ENCODE measurements at places on chromosomes 3 and 15. TPM values are rescaled to one million over a fixed set of nuclear protein-coding genes. Genes with fewer than 3 reads are reported as not detected.

- H3K27ac ChIP-seq, result no peak overlapping the region
- no peaks in the 10 kb centered on the region for H3K27me3 ChIP-seq
- no peak overlapping the region for H3K4me3 ChIP-seq
- no peaks in the 10 kb centered on the region for H3K36me3 ChIP-seq
These were observed 47.8 kb upstream of the NDN start for GRCh38 chr15:23734862-23735261.

GRCh38 chr3:38949994-38950393, 101.8 kb downstream of the SCN11A start:
- peaks cover 5% of the 10 kb centered on the region for H3K27me3 ChIP-seq
- DNase-seq, result no peak
- no peaks in the 10 kb centered on the region for H3K36me3 ChIP-seq
- H3K27ac ChIP-seq, result no peak overlapping the region
- no peak overlapping the region for H3K4me3 ChIP-seq

DNA sequence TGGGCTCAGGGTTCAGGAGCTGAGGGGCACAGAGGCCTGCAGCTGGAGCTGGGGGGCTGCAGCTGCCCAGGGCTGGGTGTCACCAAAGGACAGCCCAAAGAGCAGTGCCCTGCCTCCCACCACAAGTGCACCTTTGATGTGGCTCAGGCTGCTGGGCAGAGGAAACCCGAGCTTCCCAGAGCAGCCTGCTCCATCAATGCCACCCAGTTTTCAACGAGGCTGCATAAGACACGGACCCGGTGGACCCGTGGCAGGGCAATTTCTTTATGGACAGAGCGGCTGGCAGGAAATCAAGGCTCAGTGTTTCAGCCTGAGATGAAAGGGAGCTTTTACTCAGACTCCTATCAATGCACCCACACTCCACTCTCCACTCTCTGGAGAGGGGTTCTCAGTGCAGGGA, 18.7 kb downstream of the SEMA5B start:
- H3K4me3 ChIP-seq, result no peak overlapping the region
- no peaks in the 10 kb centered on the region for H3K4me1 ChIP-seq
- H3K36me3 ChIP-seq, result no peaks in the 10 kb centered on the region
- no peak overlapping the region for H3K27ac ChIP-seq

DNA sequence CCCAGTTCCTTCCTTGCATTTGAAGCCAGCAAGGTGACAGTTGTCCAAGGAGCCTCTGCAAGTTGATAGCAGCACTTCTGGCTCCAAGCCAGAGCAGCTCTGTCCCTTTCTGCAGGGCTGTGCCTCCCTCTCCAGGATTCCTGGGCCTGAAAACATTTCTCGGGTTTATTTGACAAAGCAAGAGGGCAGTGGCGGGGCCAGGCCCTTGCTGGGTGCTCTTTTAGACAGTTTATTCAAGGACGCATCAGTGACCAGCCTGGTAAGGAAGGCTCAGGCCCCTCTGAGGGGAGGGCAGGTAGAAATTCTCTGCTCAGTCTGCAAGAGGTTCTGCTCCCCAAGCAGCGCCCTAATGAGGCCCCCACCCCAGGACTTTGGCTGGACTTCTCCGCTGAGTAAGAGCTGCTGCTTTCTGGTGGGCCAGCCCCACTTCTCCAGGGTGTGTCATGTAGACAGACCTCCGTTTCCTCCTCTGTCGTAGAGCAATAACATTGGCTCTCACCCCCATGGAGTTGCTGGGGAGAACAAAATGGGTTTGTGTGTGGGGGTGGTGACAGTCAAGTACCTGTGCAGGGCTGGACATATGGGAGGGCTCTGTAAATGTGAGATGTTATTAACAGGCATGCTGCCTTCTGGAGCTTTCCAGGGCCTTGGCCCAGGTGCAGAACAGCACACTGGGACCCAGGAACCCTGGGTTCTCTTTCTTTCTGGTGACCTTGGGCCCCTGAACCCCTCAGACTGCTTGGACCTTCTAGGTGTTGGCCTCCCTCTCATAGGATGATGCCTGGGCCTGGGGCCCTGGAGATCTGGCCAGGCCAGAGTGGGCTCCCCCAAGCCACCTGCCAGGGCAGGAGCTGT, 146.2 kb upstream of the TLE3 start:
- H3K4me1 ChIP-seq, result peaks cover 35% of the 10 kb centered on the region
- H3K27me3 ChIP-seq, result peaks cover 37% of the 10 kb centered on the region
- peaks cover 2% of the 10 kb centered on the region for H3K36me3 ChIP-seq
- no peak for DNase-seq
- H3K27ac ChIP-seq, result no peak overlapping the region

DNA sequence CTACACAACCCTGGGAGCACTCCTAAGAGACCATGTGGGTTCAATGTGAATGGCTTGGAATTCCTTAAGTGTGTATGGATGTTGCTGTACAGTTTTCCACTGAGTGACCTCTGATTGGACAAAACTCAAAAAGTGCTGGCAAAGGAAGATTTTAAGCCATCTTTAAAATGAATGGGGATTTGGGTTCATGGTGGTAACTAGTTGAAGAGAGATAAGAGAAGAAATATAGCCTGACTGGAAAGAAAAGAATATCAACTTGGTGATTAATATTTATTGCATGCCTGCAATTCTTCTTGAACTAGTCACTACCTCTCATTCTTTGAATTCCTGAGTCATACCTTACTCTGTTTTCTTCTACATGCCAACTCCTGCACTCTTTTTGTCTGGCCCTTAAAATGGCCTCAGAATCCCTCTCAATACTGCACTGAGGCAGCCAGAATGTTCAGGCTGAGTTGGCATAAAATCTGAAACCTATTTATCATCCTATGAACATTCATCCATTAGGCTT, 124.7 kb downstream of the RPL22L1 start:
- no peaks in the 10 kb centered on the region for H3K36me3 ChIP-seq
- H3K4me3 ChIP-seq, result no peak overlapping the region
- DNase-seq, result no peak
- H3K27ac ChIP-seq, result no peak overlapping the region
- peaks cover 7% of the 10 kb centered on the region for H3K27me3 ChIP-seq
- no peaks in the 10 kb centered on the region for H3K4me1 ChIP-seq

CCR1 gene
- 22.6 TPM for total RNA-seq

CHRNA5 gene
- total RNA-seq, result 6.4 TPM

GRCh38 chr3:31002730-31003129, 108.3 kb upstream of the GADL1 start:
- H3K36me3 ChIP-seq, result peaks cover 5% of the 10 kb centered on the region
- peaks cover 2% of the 10 kb centered on the region for H3K27me3 ChIP-seq
- no peak overlapping the region for H3K27ac ChIP-seq
- no peak for DNase-seq
- H3K4me1 ChIP-seq, result no peaks in the 10 kb centered on the region

ADAMTS7 gene
- total RNA-seq, result 0.47 TPM

DNA sequence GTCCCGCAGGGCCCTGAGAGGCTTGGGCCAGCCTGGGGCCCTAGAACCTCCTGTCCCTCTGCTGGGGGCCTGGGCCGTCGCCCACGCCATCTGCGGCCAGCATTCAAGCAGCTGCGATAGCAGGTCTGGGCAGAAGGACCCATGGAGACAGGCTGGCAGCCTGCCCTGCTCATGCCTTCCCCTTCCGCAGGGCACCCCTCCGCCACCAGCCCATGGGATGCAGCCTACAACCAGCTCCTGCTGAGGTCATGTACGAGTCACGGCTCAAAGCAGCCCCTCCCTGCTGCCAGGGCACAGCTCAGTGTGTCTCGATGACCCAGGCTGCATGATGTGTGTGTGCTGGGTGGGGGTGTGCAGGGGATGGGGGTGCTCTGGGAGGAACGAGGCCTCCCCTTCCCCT, 27.8 kb downstream of the DUSP7 start:
- DNase-seq, result no peak
- H3K36me3 ChIP-seq, result no peaks in the 10 kb centered on the region
- no peaks in the 10 kb centered on the region for H3K4me1 ChIP-seq

- H3K4me1 ChIP-seq, result no peaks in the 10 kb centered on the region
- peaks cover 57% of the 10 kb centered on the region for H3K36me3 ChIP-seq
These were observed 10.8 kb upstream of the C3orf20 start for GRCh38 chr3:14664170-14664569.

DNA sequence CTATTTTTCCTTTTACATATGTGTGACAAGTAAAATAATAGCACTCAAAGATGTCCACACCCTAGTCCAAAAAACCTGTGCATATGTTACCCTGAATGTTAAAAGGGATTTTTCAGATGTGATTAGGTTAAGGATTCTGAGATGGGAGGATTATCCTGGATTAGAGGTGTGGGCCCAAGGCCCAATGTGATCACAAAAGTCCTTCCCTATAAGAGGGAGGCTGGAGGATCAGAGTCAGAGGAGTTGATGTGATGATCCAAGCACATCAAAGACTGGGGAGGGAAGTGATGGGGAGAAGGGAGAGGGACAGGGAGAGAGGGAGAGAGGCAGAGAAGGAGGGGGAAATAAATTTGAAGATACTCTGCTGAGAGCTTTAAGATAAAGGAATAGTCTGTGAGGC, 512.6 kb downstream of the PLOD2 start:
- DNase-seq, result no peak
- H3K4me1 ChIP-seq, result no peaks in the 10 kb centered on the region
- no peak overlapping the region for H3K4me3 ChIP-seq

DNA sequence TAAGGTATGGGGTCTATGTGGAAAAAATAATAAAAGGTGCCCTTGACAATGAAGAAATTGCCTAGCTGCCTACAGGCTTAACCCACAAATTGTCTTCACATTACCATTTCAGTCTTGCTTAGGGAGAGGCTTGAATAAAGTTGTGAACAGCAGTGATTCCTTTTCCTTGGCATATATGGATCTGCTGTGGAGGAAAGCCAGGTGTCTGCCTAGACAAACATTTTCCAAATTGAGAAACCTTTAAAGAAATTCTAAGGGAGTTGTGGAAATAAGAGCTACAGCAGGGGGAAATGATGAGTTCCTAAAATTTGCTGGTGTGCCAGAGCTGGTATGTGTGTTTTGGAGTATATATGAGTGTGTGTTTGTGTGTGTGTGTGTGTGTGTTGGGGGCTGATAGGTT, 452.1 kb downstream of the NTRK3 start:
- H3K4me3 ChIP-seq, result no peak overlapping the region
- H3K4me1 ChIP-seq, result no peaks in the 10 kb centered on the region
- no peaks in the 10 kb centered on the region for H3K36me3 ChIP-seq
- DNase-seq, result no peak

ZNF770 gene
- total RNA-seq, result 50.6 TPM

DNA sequence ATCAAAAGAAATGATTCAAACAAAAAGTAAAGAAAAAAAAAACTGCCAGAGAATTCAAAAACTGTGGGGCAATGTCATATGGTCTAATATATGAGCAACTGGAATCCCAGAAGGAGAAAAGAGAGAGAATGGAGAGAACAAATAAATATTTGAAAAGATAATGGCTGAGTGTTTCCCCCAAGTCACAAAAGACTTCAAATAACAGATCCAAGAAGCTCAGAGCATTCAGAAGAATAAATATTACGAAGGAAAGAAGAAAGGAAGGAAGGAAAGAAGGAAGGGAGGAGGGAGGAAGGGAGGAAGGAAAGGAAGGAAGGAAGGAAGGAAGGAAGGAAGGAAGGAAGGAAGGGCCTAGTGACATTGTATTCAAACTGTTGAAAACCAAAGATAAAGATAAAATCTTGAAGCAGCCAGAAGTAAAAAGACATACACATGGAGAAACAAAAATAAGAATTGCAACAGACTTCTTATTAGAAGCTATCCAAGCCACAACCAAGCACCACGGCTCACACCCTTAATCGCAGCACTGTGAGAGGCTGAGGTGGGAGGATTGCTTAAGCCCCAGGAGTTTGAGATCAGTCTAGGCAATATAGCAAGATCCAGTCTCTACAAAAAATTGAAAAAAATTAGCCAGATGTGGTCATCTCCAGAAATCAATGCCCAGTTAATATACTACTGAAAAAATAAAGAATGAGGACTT, 118.9 kb upstream of the IGSF10 start:
- no peak overlapping the region for H3K4me3 ChIP-seq
- no peaks in the 10 kb centered on the region for H3K4me1 ChIP-seq
- peaks cover 4% of the 10 kb centered on the region for H3K27me3 ChIP-seq
- no peaks in the 10 kb centered on the region for H3K36me3 ChIP-seq
- no peak for DNase-seq

C3orf85 gene
- total RNA-seq, result not detected

GRCh38 chr15:83913034-83913632, 259.2 kb downstream of the ADAMTSL3 start:
- no peak overlapping the region for H3K4me3 ChIP-seq
- H3K27me3 ChIP-seq, result peaks cover 3% of the 10 kb centered on the region
- no peaks in the 10 kb centered on the region for H3K36me3 ChIP-seq
- no peak for DNase-seq

IL17RE gene
- total RNA-seq, result 3.2 TPM

GRCh38 chr3:129382366-129382765, 46.1 kb downstream of the EFCAB12 start:
- no peaks in the 10 kb centered on the region for H3K27me3 ChIP-seq
- H3K4me3 ChIP-seq, result no peak overlapping the region
- no peak overlapping the region for H3K27ac ChIP-seq
- no peak for DNase-seq
- H3K4me1 ChIP-seq, result no peaks in the 10 kb centered on the region
- H3K36me3 ChIP-seq, result peaks cover 14% of the 10 kb centered on the region

SNTN gene
- not detected for total RNA-seq

- no peaks in the 10 kb centered on the region for H3K27me3 ChIP-seq
- DNase-seq, result no peak
- no peak overlapping the region for H3K4me3 ChIP-seq
- no peaks in the 10 kb centered on the region for H3K4me1 ChIP-seq
- no peaks in the 10 kb centered on the region for H3K36me3 ChIP-seq
These were observed 147.6 kb downstream of the TIGIT start for GRCh38 chr3:114441386-114441785.

- H3K4me3 ChIP-seq, result peak overlapping the region; percentile 72
- H3K4me1 ChIP-seq, result peaks cover 35% of the 10 kb centered on the region
- H3K27me3 ChIP-seq, result peaks cover 77% of the 10 kb centered on the region
- peaks cover 5% of the 10 kb centered on the region for H3K36me3 ChIP-seq
These were observed 245.0 kb upstream of the TOPAZ1 start for GRCh38 chr3:43996379-43997301.

- H3K4me3 ChIP-seq, result peak overlapping the region; percentile 24
- H3K27me3 ChIP-seq, result no peaks in the 10 kb centered on the region
- peak overlapping the region; percentile 49 for H3K27ac ChIP-seq
- peaks cover 14% of the 10 kb centered on the region for H3K36me3 ChIP-seq
These were observed 172.4 kb downstream of the KLHL25 start for GRCh38 chr15:85622221-85622831.

DNA sequence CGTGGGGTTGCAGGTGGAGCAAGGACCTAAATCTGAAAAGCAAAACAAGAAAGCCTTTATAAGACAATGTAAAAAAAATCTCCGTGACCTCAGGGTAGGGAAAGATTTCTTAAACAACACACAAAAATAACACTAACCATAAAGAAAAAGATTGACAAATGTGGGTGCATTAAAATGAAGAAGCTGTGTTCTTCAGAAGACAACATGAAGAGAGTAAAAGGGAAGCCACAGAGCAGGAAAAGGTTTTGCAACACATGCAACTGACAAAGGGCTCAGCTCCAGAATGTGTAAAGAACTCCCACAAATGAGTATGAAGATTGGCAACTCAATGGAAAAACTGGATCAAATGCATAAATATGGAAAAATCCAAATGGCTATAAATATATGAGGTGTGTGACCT, 74.2 kb downstream of the MAGEF1 start:
- no peak for DNase-seq
- H3K27me3 ChIP-seq, result peaks cover 4% of the 10 kb centered on the region
- H3K36me3 ChIP-seq, result no peaks in the 10 kb centered on the region
- no peak overlapping the region for H3K4me3 ChIP-seq
- H3K4me1 ChIP-seq, result no peaks in the 10 kb centered on the region

MYZAP gene
- total RNA-seq, result not detected

ITIH1 gene
- total RNA-seq, result not detected

- H3K36me3 ChIP-seq, result peaks cover 27% of the 10 kb centered on the region
- H3K4me3 ChIP-seq, result no peak overlapping the region
- no peak overlapping the region for H3K27ac ChIP-seq
- no peak for DNase-seq
- peaks cover 67% of the 10 kb centered on the region for H3K4me1 ChIP-seq
These were observed 8.6 kb downstream of the CEP152 start for GRCh38 chr15:48802257-48802656.

SUCNR1 gene
- total RNA-seq, result not detected

Data from activated T-helper 1 cell treated with anti-CD3 and anti-CD28 coated beads, Interleukin-12 subunit alpha, Interleukin-12 subunit beta, Interleukin-2, Interleukin-4 antibody, amounts not matched to agents 30 ng/mL and 10 ng/mL and 1 ng/mL, durations not matched to agents 14 hours and 24 hours and 36 hours (primary cell).